Osteoblast (primary cell): ENCODE measurements at places on chromosomes 2 and 18. TPM values are rescaled to one million over a fixed set of nuclear protein-coding genes. Genes with fewer than 3 reads are reported as not detected.
A peak's percentile ranks its signal among the peaks of the same experiment; 100 is the strongest.

DNA sequence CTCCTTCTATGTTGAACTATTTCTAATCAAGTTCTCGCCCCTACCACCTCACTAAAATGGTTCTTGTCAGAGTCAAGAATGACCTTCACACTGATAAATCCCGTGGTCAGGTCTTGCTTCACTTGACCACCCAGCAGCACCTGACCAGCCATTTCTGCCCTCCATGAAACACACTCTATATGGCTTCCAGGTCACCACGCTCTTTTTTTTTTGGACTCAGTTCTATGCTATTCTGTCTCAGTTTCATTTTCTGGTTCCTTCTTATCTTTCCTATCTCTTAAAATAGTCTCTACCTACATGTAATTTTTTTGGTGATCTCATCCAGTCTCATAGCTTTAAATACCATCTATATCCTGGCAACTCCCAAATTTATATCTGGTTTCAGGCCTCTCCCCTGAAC lies 11.4 kb downstream of the EIF2AK3 start:
- no peak for DNase-seq

GRCh38 chr18:2847317-2848246 lies 776 bp downstream of the EMILIN2 start:
- peak; percentile 93 for DNase-seq

DNA sequence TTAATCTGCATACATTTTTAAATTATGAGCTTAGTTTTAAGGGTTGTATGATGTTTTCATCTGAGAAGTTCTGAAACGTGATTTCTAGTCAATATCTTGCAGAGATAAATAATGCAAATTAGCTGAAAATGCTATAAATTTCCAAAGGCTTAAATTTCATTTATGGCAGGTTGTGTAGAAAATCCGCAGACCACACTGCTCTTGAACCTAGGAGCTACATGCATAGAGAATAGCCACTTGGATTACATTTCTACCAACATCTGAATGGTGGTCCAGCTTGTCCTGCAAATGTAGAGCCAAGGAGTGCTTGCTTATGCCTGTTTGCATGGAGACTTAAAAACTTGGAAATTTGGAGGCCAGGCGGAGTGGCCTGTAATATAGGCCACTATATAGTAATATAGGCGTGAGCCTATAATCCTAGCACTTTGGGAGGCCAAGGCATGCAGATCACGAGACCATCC lies 6.8 kb downstream of the MAT2A start:
- no peak for DNase-seq

DNA sequence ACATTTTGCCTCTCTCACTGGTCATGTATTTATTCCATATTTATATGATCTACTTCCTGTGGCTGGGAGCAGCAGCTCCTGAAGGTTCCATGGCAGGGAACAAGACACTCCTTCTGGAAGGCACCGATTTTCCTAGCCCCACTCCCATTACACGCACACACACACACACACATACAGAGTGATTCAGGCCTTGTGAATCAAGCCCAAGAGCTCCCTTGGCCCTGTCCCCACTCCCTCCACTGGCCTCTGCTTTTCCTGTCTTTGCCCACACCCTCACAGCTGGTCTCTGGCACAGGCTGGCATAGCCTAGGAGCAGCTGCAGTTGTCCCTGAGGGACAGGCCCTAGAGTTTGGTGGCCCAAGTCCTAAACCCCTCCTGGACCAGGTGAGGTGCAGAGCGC lies 201.7 kb downstream of the NAPG start:
- DNase-seq = peak; percentile 59

GRCh38 chr2:7719876-7720275 lies 802.7 kb downstream of the RNF144A start:
- DNase-seq = no peak

DNA sequence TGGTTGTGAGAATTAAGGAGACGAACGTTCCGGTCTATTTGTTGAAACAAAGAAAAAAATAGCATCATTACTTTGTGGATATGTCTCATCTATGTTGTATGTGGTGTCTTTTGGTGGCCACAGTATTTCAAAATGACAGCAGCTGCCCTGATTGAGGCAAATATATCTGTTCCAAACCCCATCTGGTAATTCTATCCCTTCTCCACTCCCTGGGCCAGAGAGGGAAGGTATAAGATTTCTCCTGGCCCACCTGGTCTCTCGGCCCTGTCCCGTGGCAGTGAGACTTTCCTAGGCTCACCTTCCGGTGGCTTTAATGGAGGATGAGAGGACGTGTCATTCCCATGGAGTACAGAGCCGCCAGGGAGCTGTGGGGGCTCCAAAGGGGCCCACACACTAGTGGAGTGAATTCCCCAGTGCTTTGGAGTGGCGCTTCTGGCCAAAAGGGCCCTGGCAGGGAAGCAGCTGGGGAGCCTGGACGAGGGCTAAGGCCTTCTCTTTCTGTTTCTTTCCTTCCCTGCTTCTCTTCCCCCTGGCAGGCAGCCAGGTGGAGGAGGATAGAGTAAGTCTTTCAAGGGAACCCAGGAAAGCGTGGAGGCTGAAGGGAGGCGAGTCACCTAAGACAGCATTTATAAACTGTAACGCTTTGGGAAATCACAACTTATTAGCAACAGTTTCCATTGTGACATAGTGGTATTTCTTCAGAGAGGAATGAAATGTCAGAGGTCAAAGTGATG lies 5.6 kb downstream of the FOSL2 start:
- peak; percentile 54 for DNase-seq

DNA sequence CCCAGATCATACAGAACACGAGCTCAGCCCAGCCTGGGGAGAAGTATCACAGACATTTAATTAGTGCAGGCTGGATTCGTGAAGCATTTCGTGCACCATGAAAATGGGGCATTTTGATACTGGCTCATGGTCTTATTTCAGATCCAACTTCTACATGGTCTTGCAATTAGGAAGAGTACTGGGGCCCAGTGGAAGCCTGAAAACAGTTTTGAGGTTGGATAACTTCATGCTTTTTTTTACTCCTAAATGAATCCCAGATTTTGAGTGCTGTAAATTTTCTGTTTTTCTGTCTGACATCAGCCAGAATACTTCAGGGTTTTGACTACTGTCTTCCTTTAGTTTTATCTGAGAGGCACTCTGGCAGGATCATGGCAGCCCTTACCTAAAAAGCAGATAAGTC lies 160.1 kb downstream of the GFPT1 start:
- no peak for DNase-seq

GRCh38 chr2:118732432-118732831 lies 115.0 kb downstream of the EN1 start:
- no peak for DNase-seq

DNA sequence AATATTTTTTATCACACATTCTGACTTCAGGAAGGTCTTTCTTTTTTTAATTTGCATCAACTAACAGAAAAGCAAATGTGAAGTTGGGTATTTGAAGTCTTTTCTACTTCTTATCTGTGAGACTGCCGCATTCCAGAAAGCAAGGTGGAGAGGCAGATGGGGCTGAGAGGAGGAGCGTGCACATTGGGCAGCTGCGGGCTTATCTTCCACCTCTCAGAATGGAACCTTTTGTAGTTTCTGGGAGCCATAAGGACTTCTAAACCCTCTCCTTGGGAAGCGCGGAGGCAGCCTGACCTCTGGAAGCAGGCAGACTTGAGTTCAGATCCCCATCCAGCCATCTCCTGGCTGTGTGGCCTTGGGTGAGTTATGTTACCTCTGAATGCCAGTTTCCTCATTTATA lies 3.9 kb downstream of the MAPRE3 start:
- DNase-seq = no peak

DNA sequence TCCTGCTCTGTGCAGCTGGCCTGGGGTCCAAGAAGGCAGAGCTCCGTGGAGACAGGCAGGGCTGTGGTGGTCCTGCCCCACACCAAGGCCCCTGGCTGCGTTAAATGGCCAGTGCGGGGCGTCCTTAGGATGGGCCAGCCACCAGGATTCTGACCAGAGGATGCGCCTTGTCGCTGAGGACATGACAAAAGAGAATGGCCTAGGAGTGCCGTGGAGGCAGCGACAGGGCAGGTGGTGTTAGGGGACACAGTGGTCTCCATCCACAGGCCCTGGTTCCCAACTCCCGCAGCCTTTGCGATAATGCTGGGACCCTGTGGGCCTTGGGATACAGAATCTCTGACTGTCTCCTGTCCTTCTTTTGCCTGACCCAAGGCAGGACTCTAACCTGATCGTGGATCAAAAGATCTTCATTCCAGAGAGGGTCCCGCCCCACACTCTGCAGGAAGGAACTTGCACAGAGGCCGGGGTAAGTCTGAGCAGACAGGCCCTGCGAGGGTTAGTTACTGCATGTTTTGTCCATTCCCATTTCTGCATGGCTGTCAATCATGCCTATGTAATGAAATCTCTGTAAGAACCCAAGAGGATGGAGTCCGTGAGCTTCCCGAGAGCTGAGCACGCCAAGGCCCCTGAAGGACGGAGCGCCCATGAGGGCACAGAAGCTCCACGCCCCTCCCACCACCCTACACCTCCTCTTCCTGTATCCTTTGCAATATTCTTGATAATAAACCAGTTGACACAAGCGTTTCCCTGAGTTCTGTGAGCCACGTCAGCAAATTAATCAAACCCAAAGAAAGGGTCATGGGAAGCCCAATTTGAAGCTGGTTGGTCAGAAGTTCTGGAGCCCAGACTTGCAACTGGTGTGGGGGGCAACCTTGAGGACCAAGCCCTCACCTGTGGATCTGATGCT lies 251.5 kb upstream of the SALL3 start:
- DNase-seq = no peak

GRCh38 chr2:159456500-159457426 lies 159.6 kb downstream of the BAZ2B start:
- peak; percentile 25 for DNase-seq

DNA sequence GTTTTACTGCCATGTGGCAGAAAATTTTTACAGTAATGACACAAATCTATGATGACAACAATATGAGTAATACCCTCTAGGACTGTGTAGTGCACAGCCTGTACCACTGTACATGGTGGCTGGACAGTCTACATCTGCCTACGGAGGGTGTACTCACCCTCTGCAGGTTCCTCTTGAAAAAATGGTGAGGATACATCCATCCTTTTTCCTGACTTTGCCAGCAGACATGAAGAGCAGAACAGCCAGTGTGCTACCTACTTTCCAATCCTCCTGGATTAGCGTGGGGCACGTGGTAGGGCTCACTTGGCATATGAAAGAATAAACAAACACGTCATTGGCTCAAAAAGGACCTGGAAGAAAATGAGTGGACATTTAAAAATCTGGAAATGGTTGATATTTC lies 62.6 kb downstream of the TRPM8 start:
- DNase-seq = no peak

DNA sequence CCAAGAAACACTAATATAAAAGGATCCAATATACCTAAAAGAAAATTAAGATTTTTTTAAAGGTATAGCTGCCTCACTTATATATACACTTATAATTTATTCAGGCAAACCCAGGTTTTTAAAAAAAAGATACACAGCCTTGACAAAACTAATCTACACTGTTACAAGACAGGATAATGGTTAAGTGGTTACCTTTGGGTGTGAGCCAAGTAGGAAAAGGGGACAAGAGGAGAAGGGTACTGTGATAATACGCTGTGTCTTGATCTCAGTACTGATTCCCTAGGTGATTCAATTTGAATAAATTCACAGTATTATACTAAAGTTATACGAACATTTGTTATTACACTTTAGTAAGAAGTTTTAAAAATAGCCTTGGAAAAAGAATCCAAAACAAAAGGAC lies 30.6 kb downstream of the KLHL41 start:
- DNase-seq = no peak

GRCh38 chr18:24869285-24869684 lies 408.8 kb downstream of the HRH4 start:
- no peak for DNase-seq

DNA sequence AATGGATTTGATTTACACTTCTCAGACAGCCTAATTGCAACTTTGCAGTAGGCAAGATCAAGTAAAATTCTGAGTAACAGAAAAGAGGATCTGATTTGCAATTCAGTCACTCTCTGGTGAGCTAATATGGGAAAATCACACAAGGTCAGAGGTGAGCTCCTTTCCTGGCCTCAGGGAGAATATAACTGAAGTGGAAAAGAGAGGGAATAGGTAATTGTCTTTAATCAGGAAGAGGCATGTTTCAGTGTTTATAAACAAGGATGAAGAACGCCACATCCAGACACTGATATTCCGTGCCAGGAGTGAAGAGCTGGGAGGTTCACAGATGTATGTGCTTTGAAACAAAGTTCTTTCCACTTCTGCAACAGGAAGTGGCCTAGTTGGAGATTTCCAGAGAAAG lies 127.1 kb downstream of the ETAA1 start:
- no peak for DNase-seq

DNA sequence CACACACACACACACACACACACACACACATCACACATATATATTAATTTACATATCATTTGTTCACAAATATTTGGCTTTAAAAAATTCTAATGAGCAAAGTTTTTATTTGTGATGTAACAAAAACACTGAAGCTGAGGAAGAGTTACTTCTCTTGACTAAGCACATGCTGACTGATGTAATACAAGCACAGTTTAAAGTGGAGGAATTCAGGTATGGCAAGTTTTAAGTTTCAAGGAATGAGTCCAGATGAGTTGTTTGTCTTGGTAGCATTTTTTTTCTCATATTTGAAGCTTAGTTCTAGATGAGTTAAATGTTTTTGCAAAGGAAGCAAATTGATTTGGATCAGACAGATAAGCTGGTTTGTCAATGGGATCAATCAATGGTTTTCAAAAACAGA lies 20.2 kb upstream of the CALCRL start:
- DNase-seq = no peak

DNA sequence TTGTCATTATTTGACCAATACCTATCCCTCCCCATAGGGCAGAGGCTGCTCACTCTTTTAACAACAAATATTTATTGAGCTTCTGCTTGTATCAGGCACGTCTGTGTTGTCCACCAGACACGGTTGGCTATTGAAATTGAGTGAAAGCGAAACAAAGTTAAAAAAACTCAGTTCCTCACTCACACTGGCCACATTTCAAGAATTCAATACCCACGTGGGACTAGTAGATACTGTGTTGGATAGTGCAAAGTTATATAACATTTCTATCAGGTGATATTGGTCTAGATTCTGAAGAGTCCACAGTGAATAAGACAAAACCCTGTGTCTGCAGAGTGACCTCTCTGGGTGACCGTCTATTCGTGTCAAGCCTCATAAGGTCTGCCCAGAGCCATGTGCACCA lies 43.9 kb upstream of the GALR1 start:
- DNase-seq = no peak

- DNase-seq = peak; percentile 45
These were observed 98.7 kb upstream of the DTNB start for GRCh38 chr2:25772078-25772477.

DNA sequence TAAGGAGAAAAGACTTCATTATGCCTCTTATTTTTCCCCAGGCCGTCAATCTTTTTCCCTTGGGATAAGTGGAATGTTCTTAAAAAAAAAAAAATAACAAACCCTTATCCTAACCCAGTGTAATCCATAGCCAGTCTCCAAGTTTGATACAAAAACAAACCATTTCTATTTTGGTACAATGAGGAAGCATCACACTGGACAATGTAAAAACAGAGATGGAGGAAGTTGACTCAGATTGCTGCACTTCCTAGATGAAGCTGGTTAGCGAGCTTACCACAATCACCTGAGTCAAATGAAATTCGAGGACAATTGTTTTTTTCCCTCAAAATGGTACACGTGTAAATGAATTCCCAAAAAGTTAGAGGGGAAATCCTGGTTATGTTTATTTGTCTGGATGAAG lies 259.7 kb downstream of the TCF4 start:
- peak; percentile 82 for DNase-seq

LPIN1 gene
- total RNA-seq = 111 and 117 TPM in 2 replicates

TEKT4 gene
- not detected in 2 replicates for total RNA-seq

DGUOK gene
- total RNA-seq = 40.7 and 46.0 TPM in 2 replicates

LRRC30 gene
- total RNA-seq = not detected in 2 replicates

FOXD4L1 gene
- under 0.01 and 0.29 TPM in 2 replicates for total RNA-seq

GALR1 gene
- not detected in 2 replicates for total RNA-seq

MYOM1 gene
- total RNA-seq = 1.5 and 1.8 TPM in 2 replicates

LIMS4 gene
- 6.9 and 15.9 TPM in 2 replicates for total RNA-seq

RIT2 gene
- not detected in 2 replicates for total RNA-seq

CTAGE1 gene
- total RNA-seq = under 0.01 TPM in 1 of 2 replicates, not detected in the other

LIMS3 gene
- 3.2 and 7.2 TPM in 2 replicates for total RNA-seq
